ENCODE measurements at places on chromosomes 4 and X.

- no peak for DNase-seq
Observed at GRCh38 chrX:55130481-55130880, 41.7 kb downstream of the PAGE2 start.

DNA sequence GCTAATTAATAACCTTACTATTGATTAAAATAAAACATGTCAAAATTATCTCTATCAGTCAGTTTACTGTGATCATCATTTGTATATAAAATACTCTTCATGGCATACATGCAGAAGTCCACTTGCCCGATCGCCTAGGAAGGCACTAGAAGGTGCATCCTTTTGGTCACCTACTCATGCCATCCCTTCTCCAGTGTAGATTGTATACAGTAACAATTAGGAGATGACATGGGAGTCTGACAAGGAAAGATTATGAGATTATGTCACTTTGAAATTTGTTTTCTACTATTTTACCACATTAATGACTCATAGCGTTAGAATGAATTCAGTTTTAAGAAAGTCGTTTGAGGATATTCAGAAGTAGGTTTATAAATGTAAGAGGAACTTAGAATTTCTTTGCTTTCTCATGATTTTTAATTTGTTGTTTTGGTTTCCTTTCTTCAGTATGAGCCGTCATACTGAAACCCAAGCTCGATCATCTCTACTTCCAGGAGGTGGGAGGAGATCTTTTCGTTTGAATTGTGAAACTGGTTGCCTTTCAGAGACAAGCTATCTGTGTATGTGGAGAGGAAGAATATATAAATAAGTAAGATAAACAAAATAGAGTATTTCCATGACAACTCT lies 51.1 kb upstream of the UNC5C start:
- peak; percentile 52 for DNase-seq

- DNase-seq: no peak
Observed at GRCh38 chr4:24003926-24004325, 114.1 kb upstream of the PPARGC1A start.

DNA sequence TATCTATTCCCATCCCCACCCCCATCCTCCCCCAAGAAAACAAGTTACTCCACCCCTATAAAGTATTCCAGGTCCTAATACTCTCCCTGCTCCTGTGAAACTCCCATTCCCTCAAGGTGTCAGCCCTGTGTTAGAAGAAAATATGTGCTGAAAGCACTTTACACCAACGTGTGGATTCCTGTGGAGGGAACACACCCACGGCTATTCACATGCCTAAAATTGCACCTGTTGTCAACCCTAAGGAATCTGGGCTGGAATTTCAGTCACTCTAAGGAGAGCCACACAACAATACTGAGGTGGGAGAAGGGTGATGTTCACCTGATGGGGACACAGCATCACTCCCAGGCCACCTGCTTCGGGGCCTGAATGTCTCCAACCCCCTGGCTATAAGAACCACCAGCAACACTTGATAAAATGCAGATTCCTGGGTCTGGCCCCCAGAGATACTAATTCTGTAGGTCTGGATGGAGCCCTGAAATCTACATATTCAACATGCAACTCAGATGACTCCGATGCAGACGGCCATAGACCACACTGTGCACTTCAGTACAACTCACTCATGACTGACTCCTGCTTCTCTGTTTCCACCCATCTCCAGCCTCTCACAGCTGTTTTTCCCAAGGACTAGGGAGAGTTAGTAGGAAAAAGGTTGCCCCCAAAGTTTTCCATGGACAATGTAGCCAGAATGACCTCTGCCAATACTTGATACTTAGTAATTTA lies 15.8 kb downstream of the SCD5 start:
- DNase-seq: no peak

DNA sequence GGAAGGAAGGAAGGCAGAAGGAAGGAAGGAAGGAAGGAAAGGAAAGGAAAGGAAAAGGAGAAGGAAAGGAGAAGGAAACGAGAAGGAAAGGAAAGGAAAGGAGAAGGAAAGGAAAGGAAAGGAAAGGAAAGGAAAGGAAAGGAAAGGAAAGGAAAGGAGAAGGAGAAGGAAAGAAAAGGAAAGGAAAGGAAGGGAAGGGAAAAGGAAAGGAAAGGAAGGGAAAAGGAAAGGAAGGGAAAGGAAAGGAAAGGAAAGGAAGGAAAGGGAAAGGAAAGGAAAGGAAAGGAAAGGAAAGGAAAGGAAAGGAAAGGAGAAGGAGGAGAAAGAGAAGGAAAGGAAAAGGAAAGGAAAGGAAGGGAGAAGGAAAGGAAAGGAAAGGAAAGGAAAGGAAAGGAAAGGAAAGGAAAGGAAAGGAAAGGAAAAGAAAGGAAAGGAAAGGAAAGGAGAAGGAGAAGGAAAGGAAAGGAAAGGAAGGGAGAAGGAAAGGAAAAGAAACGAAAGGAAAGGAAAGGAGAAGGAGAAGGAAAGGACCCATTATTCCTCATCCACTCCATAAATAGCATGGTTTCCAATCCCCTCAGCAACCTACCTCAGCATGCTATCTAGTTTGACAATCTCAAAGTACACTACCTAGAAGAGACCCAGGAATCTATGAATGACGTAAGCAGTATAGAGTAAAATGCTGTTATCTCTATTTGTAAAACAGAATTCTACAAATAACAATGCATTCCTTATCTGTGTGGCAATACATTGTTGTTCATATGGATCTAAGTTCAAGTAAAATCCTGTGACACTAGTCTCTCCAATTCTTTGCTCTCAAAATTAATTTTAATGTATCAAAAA lies 209.7 kb downstream of the LRBA start:
- no peak for DNase-seq

- no peak for DNase-seq
Observed at GRCh38 chr4:68576272-68577125, at the start of gene UGT2B17. TSS of gene UGT2B17 (minus strand) at chr4:68576322. CDS start at chr4:68568484, 7,838 bp downstream.

DNA sequence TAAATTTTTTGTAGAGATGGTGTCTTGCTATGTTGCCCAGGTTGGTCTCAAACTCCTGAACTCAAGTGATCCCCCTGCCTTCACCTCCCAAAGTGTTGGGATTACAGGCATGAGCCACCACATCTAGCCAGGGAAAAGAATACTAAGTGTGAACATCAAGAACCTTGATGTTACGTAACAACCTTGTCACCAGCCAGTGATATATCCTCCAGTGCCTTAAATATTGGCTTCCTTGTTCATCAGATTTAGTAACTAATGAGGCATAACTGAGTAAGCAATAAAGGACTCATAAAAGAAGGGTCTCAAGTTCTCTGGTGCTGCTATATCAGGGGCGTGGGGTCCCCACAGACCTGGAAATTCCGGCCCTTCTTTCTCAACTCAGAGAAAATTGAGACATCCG lies 60.5 kb upstream of the ENPEP start:
- no peak for DNase-seq

GRCh38 chr4:145280541-145280940 lies 100.2 kb upstream of the OTUD4 start:
- no peak for DNase-seq
